ENCODE measurements at places on chromosomes 6 and 20.

DNA sequence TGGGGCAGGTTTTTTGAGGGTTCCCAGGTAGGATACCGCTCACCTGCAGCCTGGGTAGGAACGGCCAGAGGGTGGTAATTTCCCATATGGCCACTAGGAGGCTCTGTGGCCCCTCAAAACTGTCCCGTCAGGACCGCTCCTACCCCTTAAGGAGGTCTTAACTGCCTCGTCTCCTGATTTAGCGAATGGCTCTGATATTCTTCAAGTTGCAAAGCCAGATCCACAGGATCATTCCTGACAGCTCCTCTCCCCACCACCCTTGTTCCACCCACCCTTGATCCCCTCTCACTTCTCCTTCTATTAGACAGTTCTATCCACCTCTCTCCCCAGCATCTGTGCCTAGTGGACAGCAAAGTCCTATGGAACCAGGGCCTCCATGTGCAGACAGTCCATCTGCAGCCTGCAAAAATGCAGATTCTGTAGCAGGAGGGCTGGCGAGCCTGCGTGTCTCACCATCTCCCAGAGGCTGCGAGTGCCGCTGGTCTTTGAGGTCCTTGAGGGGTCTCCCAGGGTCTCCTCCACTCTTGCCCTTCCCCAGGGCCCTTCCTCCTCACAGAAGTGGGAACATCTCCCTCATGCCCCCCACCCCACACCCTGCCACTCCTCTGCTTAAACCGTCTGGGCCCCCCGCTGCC, 34.3 kb upstream of the ZBP1 start:
- peak; percentile 17 for DNase-seq

- DNase-seq, result no peak
These were observed 548.2 kb downstream of the PRKN start for GRCh38 chr6:162179196-162179951.

GRCh38 chr20:53738039-53738944, 144.7 kb upstream of the ZNF217 start:
- DNase-seq, result peak; percentile 69

DNA sequence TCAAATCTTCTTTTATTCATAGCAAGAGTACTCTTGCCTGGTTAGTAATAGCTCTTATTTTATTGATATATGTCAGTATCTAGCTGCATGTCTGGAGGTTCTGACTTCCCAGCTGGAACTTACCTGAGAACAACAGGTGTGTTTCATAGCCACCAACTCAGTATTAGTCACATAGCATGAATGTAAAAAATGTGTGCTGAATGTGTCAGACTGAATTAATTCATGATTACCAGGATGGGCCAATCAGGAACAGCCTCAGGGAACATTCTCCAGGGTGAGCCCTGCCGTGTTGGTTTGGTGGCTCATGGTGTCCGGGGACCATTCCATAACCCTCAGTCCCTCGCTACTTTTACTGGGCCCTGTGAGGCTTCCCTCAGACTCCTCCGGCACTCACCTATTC, 99.7 kb downstream of the TULP4 start:
- DNase-seq, result no peak

GRCh38 chr20:13322621-13323020, 101.5 kb downstream of the ISM1 start:
- no peak for DNase-seq

DNA sequence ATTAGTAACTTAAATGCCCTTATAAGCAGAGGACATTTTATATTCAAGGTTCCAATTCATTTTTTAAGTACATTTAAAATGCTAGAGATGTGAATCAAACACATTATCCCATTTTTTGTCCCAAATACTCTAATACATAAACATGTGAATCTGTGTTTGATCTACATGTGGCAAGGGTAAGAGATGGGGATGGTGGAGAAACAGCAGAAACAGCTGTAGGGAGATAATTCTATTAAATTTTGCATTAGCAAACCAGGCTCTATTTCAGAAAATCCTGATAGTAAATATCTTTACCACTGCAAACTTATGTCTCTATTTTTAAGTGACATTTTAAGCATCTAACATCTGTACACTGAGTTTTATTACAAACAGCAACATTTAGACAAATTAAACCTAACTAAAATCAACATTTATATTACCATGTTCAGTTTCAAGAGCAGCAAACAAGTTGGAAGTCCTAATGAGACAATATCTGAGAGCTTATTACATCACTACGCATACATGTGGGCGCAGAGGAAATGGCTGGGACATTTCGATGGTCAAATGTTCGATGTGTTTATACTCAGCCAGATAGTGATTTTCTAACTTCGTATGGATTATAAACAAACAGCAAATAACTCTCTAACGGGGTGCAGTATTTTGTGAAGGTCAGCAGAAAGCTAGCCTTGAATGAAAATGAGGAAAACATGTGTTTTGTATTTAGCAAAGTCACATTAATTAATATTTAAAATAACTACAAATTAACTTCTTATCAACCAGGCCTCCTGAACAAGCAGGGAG, 165.1 kb downstream of the GJA1 start:
- DNase-seq, result no peak

DNA sequence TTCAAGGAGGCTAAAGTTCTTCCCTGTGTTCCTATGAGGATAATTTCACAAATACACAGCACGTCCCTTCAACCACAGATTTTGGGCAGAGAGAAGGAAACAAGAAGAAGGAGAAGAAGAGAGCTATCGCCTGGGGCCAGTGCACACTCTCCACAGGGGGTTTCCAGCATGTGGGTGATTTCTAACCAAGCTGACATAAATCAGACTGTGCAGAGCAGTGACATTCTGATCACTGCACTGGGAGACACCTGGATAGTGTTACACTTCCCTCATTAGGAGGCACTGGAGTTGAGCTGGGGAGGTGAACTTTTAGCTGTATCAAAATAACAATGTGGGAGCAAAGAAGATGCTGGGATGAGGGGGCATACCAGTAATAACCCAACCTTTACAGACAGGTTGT, 71.8 kb upstream of the CENPW start:
- no peak for DNase-seq

- DNase-seq, result no peak
These were observed 169.9 kb downstream of the BCAS1 start for GRCh38 chr20:53900380-53900999.

GRCh38 chr20:59473742-59474141, 130.6 kb upstream of the PHACTR3 start:
- DNase-seq, result no peak

DNA sequence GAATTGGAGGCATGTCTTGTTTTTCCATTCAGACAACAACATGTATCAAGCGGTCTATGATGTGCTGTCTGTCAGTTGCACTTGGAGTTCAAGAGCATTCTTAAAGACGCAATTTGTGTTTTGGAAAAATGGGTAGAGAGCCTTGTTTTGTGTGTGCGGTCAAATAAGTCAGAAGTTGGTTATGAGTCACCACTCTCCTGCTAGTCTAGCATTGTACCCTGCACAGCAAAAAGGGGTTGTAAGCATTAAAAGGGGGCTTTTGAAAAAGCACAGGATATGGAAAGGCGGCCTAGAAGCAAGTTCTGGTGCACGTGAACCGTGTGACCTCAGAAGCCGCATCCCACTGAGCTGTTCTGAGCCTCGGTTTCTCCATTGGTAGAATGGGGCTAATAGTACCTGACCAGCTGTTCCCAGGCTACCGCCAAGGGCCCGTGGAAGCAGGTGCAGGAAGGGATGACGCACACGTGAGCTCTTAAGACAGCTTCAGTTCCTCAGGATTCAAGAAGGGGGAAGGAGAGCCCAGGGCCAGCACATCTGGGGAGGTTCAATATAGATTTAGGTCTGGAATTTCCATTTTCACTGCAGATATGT, 61.6 kb upstream of the SNX9 start:
- DNase-seq, result no peak

- DNase-seq, result no peak
These were observed 2.5 kb downstream of the FAM162B start for GRCh38 chr6:116763048-116763447.

DNA sequence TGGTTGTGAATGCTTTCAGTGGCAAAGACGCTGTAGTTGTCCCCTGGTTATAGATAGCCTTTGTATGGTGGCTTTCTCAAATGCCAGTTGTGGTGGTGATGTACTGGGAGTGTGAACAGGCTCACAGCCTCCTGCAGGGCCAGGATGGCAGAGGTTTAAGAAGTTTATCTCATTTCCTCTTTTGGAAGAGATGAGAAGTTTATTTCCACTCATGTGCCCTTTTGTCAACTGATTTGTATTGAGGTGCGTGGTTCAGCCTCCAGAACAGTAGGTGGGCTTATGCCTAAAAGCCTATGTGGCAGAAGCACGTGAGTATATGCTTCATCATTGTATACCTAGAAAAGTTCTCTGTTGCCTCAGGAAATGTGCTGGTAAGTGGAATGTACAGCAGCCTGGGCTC, 13.7 kb upstream of the ZFP57 start:
- no peak for DNase-seq

DNA sequence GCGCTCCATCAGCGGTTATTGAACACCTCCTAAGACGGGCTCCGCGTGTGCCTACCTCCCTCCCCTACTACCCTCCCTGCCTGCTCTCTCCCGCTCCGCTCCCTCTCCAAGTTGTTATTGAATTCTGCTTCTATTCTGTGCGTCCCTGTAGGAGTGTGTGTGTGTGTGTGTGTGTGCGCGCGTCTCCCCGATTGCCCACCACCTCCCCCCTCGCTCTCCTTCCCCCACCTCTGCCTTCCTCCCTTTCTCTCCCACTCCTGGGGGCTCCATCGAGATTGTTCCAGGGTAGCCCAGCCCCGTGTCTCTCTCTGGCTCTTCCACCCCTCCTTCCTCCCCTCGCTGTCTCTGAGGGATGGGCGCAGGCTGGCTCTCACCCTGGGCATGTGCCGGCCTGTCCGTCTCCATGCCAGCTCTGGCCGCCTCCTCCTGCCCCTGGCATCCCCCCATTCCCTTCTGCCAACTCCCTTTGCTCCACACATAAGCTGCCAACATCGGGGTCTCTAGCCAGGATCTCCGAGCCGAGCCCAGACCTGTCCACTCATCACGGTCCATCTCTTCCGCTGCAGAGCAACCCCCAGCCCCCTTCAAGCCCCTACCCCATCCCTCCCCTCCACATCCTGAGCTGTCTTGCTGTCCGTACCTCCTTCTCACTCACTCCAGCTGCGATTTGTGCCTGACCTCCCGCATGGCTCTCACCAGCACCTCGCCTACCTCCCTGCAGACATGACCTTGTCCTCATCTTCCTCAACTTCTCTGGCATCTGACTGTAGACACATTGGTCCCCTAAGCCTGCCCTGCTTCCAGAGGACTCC, 68.5 kb downstream of the SRC start:
- no peak for DNase-seq

DNA sequence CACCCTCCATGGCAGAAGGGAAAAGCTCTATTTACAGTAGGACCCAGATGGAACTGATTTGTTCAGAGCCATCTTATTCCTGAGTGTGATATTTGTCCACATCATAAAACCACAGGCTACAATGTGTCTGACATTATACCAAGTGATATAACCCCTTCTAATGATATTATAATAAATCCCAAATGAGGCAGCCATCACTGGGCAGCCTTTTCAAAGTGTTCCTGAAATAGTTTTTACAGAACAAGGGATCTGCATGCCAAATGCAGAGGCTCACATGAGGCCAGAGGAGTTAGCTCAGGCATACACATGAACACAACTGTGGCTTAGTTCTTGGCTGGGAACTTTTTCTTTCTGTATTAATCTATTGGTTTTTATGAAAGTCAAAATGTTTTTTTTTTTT, 207.7 kb downstream of the MAFB start:
- DNase-seq, result peak; percentile 21

- no peak for DNase-seq
These were observed 209.2 kb downstream of the ANKRD60 start for GRCh38 chr20:58019027-58019849.
